Hematopoietic multipotent progenitor cell treated with erythropoietin and hydrocortisone succinate and interleukin-3 and kit ligand, for 4 days (in vitro differentiated cells): ENCODE measurements at places on chromosomes 2 and 18.

- DNase-seq, result no peak
Measured at GRCh38 chr2:194328456-194328855, 1328.6 kb upstream of the SLC39A10 start.

DNA sequence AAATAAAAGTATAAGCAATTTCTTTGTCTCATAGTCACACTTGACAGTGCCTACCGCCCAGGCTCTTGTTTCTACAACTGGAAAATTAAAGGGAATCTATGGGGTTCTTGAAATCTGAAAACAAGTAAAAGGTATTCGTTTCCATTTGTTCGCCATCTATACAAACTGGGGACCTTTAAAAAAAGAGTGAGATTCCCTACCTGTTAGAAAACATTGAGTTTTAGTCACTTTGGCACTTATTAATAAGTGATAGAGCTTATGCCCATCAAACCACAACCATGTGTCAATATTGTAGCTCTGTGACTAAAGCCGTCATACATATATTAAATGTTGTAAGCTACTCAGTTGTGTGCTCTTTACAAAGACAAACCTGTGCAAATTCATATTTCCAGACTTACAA is 13.2 kb downstream of the FN1 start:
- DNase-seq, result no peak

DNA sequence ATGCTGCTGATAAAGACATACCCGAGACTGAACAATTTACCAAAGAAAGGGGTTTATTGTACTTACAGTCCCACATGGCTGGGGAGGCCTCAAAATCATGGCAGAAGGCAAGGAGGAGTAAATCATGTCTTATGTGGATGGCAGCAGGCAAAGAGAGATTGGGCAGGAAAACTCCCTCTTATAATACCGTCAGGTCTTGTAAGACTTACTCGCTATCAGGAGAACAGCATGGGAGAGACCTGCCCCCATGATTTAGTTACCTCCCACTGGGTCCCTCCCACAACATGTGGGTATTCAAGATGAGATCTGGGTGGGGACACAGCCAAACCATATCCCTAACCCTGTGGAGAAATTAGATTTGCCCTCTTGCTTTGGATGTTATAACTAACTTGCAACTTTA is 1068.0 kb upstream of the ZEB2 start:
- DNase-seq, result peak; percentile 8

DNA sequence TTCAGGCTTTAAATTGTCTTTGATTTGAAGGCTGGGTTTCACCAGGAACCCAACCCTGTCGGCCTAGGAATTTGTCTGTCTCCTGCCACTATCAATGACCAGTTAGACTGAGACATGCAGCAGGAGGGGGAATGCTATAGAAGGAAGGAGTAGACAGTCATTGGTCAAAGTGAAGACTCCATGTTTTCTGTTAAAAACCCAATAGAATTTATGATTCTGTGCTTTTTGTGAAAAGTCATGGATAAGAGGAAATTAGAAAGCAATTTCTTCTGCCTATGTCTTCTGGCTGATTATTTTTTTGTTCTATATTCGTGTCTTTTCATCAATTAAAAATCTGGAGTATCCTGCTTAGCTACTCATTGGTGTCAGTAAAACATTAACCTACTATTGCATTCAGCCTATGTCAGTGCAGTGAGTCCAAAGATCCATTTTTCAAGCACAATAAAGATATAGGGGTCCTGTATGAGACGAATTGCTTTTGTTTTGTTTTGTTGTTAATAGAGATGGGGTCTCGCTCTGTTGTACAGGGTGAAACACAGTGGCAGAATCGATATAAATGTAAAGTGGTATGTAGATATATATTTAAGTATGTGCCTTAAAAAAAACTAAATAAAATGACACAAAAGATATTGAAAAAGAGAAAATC is 7.9 kb upstream of the KYNU start:
- no peak for DNase-seq

GRCh38 chr18:39190508-39190907 is 1624.9 kb upstream of the CELF4 start:
- peak; percentile 34 for DNase-seq

GRCh38 chr2:78908973-78909372 is 116.5 kb upstream of the REG3G start:
- DNase-seq, result no peak

DNA sequence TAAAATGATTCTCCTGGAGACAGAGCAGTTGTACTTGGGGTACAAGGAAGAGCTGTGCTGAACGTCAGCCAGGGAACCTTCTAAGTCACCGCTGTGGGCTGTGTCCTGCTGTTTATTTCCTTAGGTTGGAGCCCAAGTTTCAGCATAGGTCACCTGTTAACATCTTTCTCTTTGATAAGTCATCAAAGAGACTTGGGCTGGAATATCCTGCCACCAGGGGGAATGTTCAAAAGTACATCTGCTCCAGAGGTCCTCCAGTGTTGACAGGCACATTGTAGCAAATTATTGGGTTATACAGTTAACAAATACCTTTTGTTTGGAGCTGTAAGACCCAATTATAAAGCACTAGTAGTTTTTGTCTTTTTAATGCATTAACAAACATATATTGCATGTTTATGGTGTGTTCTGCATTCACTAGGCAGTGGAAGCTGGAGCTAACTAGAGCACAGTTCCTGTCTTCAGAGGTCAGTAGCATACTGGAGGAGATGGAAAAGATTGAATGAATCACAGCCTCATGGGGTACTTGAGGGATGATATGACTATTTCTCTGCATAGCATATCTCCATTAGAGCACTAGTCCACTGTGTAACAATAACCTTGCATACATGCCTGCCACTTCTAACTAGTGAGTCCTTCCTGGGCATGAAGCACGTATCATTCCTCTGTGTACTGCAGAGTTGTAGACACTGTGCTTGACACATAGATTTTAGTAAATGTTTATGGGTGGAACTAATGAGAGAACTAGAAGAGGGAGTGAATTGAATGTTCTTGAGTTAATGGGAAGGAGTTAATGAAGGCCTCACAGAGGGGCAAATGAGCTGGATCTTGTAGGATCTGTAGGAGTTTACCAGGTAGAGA is 182.1 kb downstream of the AGAP1 start:
- no peak for DNase-seq

DNA sequence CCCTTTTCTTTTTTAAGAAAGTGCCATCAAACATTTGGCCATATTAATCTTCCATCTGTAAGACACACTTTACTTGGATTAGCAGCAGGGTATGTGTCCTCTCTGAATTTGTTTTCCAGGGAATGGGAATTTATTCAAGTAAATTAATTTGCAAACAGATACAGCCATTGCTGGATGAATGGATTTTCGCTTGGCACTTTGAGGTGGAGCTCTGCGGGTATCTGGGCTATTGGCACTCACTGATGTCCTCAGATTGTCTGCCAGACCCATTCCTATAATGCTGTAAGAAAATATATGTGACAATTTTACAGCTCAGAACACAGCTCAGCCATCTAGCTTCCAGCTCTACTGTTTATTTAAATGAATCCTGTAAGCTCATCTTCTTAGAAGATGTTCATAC is 201.2 kb upstream of the CDH20 start:
- DNase-seq, result no peak

GRCh38 chr18:2522112-2522511 is 49.2 kb downstream of the METTL4 start:
- no peak for DNase-seq

GRCh38 chr18:46250084-46250811 is 146.1 kb downstream of the HAUS1 start:
- DNase-seq, result peak; percentile 86

GRCh38 chr2:141889788-141890187 is 241.0 kb downstream of the LRP1B start:
- DNase-seq, result no peak

DNA sequence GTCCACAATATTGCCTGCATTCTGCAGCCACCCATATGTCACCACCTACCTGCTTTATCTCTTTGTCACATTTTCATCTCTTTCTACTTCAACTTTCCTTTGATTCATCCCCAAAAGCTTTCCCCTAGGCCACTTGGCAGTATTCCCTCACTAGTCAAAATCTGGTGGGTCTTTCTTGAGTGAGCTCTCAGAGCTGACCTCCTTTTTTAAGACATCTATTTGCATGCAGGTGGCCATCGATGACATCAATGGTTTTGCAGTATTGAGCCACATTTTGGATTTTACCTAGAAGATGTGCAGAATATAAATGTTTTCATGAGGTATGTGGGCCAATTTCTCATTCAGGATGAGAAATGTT is 133.4 kb upstream of the REG3A start:
- no peak for DNase-seq

- DNase-seq, result no peak
Measured at GRCh38 chr2:202149155-202149762, 76.2 kb downstream of the KIAA2012 start.

DNA sequence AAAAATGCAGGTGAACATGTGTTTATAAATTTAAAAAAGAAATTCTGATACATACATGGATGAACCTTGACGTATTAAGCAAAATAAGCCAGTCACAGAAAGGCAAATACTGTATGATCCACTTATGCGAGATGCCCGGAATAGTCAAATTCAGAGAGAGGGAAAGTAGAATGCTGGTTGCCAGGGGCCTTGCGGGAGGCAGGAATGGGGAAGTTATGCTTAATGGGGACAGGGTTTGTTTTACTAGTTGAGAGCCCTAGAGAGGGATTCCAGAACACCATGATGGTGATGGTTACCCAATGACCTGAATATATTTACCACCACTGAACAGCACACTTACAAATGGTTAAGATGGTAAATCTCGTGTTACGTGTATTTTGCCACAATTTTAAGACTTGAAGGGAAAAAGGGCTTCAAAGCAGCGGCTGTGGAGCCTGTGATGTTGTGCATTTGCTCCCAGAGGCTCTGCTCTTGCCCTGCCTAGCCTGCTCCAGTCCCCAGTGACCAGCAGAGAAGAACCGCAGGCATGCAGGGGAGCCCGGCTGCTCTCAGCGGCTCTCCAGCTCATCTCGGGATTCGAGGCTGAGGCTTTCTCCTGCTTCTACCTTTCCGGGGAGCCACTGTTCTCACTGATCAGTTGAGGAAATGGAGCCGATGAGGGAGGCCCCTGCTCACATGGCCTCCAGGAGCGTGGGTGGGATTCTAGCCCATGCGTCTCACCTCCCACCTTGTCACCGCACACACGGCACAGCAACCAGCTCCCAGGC is 51.7 kb upstream of the TFCP2L1 start:
- no peak for DNase-seq

GRCh38 chr2:28507796-28508764 is 12.2 kb downstream of the PLB1 start:
- peak; percentile 81 for DNase-seq

DNA sequence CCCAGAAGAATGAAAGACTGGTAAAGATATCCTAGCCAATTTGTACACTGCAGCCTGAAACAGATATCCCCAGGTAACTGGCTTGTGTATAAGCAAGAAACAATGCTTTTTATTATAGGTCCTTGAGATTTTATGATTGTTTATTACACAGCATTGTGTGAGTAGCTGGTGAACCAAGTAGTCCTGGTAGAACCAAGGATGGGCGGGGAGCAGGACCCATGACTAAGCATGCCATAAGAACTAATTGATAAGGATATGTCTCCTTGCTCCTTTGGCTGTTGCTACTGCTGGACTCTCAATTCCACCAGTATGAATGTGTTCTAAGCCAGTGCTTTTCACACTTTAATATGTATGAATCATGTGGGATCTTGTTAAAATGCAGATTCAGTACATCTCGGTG is 12.3 kb upstream of the ALMS1 start:
- DNase-seq, result peak; percentile 66

- no peak for DNase-seq
Measured at GRCh38 chr2:120437604-120438000, 91.7 kb downstream of the INHBB start.

DNA sequence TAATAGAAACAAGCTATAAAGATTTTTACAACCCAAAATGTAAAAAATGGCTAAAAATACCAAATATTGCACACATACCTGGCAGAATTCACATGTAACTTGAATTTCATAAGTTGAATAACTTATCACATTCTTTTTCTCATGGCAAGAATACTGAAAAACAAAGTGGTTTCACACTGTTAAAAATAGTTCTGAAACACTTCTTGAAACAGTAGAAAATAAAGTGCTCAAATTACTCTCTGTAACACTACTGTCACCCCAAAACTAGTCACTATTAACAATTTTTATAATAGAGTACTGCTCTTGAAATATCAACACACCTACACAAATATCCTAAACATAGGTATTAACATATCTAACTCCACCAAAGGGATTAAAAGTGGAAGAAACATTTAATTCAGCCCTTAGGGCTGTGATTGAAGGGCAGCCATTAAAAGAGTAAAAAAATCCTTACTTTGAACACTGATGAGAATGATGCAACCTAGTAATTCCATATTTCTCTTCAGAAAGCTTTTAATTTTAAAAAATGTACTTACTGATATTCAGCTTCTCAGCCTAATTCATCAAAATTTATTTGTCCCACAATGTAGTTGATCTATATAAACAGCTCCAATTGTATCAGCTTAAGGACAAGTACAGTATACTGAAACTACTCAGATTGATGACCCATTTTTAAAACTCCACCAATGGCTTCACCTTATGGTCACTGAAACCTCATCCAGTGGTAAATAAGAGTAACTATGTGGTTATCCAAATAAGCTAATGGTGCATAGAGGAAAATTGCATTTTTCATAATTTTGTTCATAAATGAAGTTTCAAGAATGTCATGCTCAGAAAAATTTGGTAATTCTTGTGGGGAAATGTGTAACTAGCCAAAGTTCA is 31.4 kb downstream of the ATF2 start:
- DNase-seq, result no peak

- DNase-seq, result no peak
Measured at GRCh38 chr18:59605633-59606192, 91.5 kb downstream of the CCBE1 start.

DNA sequence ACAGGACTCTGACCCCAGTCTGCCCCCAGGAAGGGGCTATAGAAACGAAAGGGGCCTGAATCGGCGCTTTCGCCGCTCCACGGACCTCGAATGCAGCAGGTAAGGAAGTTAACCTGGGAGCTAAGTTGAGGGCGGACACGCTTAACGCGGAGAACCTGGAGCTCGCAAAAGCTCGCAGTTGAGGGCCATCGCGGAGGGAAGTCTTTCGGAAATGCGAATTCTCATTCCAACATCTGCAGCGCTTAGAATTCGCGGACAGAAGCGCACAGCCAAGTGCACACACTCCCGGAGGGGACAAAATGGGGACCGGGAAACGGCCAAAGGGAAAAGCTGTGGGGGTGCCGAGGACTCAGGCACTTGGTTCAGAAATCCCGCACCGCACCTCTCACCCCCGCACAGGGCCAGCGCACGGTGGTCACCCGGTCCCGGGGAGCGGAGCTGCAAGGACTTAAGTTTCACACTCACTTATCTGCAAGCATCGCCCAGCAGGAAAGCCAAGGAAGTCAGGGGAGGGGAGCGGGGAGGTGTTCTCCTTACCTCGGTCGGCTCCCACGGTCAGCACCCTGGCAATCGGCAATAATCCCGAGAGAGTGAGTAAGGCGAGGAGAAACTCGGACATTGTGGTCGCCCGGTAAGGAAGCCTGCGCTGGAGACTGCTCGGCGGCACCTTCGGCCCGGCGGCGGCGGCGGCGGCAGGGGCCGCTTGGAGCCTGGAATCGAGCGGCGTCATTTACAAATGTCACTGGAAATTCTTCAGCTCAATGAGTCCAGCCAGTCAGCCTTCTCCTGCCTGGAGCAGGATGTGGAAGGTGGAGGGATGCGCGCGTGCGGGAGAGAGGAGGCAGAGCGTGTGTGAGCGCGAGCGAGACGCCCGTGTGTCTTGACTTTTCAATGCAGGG is 456 bp downstream of the LRP1B start:
- DNase-seq, result peak; percentile 52
